H9 (cell line): ENCODE measurements at places on chromosomes 11 and 22.

GRCh38 chr22:43001271-43002201, 13.4 kb downstream of the PACSIN2 start:
- H3K27ac ChIP-seq = no peak overlapping the region
- DNase-seq = no peak
- H3K4me3 ChIP-seq = no peak overlapping the region; the same call in 2 of the 3 replicates
- peaks cover 10% of the 10 kb centered on the region for H3K36me3 ChIP-seq
- H3K4me1 ChIP-seq = peaks cover 10% of the 10 kb centered on the region; the same call in 1 of the 2 replicates

DNA sequence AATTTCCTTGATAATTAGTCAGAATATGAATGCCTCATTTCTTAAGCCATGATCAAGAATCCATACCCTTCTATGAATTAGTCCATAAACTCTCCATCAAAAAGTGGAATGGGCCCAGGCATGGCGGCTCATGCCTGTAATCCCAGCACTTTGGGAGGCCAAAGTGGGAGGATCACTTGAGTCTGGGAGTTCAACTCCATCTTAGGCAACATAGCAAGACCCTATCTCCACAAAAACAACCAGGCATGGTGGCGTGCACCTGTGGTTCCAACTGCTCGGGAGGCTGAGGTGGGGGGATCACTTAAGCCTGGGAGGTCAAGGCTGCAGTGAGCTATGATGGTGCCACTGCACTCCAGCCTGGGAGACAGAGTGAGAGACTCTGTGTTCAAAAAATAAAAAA, 52.1 kb upstream of the SHANK2 start:
- no peak overlapping the region for H3K4me3 ChIP-seq
- no peak overlapping the region for H3K27ac ChIP-seq
- no peaks in the 10 kb centered on the region for H3K4me1 ChIP-seq
- no peaks in the 10 kb centered on the region for H3K27me3 ChIP-seq

DNA sequence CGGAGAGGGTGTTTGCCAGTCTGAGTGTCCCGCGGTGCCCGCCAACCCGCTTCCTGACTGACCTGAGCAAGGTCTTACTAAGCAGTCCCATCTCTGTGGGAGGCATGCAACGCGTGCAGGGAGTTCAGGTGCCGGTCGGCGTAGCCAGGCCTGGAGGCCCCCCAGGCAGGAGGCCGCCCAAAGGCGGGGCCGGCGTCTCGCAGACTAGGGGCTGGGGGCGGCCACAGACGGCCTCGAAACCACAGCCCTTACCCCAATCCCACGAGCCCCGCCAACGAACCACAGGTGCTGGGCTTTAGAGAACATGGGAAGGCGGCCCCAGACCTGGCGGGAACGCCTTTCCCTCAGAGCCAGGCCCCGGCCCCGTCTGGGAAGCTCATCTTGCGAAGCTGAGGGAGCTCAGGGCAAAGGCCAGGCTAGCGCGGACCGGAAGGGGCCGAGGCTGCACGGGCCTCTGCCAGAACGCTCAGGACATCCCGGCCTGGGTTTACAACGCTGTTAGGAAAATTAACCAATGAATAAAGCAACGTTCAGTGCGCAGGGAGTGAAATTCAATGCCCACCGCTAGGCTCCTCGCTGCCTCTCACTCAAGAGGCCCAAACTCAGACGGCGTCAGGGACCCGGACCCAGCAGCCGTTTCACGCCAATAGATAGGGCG, 2.1 kb upstream of the MTFP1 start:
- no peak for DNase-seq
- H3K4me3 ChIP-seq = peak overlapping the region; percentile 93
- no peaks in the 10 kb centered on the region for H3K27me3 ChIP-seq
- peak overlapping the region; percentile 29 for H3K27ac ChIP-seq
- H3K36me3 ChIP-seq = peaks cover 12% of the 10 kb centered on the region

- H3K36me3 ChIP-seq = no peaks in the 10 kb centered on the region; the same call in 1 of the 2 replicates
- peak overlapping the region; percentile 55; the same call in 1 of the 2 replicates for H3K4me3 ChIP-seq
- no peaks in the 10 kb centered on the region for H3K4me1 ChIP-seq
These were observed 884 bp downstream of the IL10RA start for GRCh38 chr11:117986981-117987574.

DNA sequence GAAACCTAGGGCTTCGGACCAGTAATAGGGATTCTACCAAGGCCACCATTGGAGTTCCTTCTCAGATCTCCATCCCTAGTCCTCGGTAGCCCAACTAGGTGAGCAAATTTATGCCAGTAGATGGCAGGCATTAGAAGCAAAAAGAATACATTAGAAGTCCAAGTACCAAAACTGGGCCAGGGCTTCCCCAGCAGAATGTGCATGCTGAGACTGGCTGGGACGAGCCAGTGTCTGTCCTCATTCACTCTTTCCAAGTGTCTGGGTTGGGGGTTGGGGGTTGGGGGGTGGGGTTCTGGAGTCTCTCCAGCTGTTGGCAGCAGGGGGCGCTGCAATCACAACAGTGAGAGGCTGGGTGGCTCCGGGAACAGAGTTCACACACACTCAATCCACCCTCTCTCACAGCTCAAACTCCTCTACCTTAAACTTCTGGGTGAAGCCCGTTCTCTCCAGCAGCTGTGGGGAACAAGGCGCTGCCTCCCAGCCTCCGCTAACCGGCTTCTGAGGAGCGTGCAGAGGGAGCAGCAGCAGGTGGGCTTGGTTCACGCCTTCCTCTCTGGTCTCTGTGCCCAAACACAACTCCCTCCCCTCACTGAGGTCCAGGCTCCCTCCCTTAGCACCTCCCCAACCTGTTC, 57.5 kb downstream of the BTG4 start:
- DNase-seq = peak; percentile 84
- no peak overlapping the region for H3K27ac ChIP-seq
- H3K4me3 ChIP-seq = peak overlapping the region; percentile 57
- no peaks in the 10 kb centered on the region for H3K4me1 ChIP-seq

- no peak for DNase-seq
- H3K27me3 ChIP-seq = peaks cover 23% of the 10 kb centered on the region; the same call in 1 of the 2 replicates
- no peak overlapping the region for H3K27ac ChIP-seq
- H3K4me1 ChIP-seq = no peaks in the 10 kb centered on the region
These were observed 44.5 kb downstream of the TRIOBP start for GRCh38 chr22:37741312-37741795.

DNA sequence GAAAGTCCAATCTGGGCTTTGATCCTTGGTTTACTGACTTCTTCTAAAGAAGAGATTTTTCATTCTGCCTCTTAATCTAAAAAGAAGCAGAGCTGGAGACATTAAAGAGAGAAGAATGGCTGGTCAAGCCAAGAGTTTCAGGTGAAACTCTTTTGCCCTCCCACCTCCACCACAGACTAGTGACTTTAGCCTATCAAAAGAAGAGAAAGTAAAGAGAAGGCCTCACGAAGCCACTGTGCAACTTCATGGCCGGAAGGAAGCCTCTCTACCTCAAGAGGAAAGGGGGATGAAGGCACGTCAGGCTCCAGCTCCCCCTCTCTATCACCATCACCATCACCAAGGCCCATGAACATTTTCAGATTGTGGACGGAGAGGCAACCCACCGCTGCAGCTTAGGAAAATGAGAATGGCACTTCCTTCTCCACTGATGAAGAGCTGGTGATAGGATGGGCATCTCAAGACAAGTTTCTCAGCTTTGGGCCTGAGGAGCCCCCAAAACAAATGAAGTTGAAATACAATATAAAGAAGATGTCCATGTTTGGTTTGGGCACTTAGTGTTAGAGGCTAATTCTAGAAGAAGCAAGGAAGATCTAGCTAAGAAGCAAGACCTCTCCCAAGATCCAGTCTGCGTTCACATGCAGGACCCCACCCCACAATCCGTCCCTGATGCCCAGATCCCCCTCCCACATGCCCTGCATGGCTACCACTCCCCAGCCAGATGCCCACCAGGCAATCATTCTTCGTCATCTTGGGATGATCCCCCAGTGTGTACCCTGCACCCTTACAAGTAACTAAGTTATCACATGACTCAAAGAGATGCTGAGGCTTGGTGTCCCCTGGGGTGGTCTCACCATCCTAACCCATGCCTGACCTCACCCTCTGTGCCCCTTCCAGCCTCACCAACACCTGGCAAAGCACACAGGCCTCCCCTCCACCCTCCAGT, 52.6 kb downstream of the IGSF9B start:
- H3K27ac ChIP-seq = no peak overlapping the region
- no peak for DNase-seq
- H3K4me1 ChIP-seq = no peaks in the 10 kb centered on the region
- no peaks in the 10 kb centered on the region for H3K27me3 ChIP-seq
- H3K36me3 ChIP-seq = peaks cover 14% of the 10 kb centered on the region

DNA sequence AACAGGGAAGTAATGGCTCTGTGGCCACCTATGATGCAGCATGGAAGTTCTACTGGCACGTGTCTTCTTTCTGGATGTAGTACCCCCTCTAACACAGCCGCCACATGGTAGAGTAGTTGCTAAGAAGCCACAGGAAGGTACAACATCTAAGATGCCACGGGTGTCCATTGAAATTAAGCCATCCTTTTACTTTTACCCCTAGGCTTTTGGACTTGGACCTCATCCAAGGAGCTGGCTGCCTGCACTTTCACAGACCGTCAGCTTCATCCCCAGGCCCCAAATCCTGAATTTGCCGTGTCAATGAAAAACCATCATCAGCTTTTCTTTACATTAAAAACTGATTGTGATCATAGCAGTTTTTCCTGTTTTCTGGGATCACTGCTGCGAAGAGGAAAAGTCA, 102.4 kb downstream of the RPL27A start:
- DNase-seq = no peak
- no peak overlapping the region for H3K27ac ChIP-seq
- no peaks in the 10 kb centered on the region for H3K27me3 ChIP-seq

DNA sequence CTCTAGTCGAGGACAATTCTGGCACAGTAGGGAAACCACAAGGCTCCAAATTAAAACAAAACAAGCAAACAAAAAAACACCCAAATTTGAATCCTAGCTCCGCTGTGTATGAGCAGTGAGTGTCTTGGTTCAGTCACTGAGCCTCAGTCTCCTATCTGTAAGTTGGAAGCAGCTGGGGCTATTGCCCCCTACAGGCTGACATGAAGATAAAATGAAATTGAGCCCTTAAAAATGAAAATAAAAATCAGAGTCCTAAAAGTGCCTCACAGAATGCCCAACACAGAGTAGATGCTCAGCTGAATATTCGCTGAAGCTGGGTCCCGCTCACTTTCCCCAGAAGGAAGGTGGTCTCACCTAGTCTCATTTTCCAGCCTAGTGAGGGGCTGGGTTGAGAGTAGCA, 65.2 kb downstream of the PDE2A start:
- no peak overlapping the region for H3K27ac ChIP-seq
- no peaks in the 10 kb centered on the region; the same call in 1 of the 2 replicates for H3K27me3 ChIP-seq
- H3K4me1 ChIP-seq = no peaks in the 10 kb centered on the region
- no peak for DNase-seq
- H3K4me3 ChIP-seq = no peak overlapping the region
- no peaks in the 10 kb centered on the region for H3K36me3 ChIP-seq
